ENCODE measurements at places on chromosomes 6 and 20. TPM values are rescaled to one million over a fixed set of nuclear protein-coding genes. Genes with fewer than 3 reads are reported as not detected.

DNA sequence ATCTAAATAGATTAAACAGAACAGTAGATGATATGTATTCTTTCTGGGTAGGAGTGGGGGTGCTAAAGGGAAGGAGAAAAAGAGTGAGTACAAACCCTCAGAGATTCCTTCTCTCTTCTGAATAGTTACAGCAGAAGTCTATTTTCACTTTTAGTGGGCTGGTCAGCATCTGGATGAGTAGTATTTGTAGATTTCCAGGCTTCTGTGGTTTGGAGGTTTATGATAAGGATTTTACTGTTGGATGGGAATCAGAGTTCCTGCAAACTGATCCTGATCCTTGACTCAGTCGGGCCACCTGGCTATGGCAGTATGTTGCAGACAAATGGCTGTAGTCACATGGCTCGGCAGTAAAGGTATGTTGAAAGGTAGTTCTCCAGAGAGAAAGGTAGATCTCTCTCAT is 84.3 kb upstream of the IFNGR1 start:
- no peaks in the 10 kb centered on the region for H3K36me3 ChIP-seq
- H3K27me3 ChIP-seq: no peaks in the 10 kb centered on the region
- DNase-seq: no peak
- H3K27ac ChIP-seq: no peak overlapping the region
- no peaks in the 10 kb centered on the region for H3K4me1 ChIP-seq

GRCh38 chr6:134702279-134702678 is 247.6 kb downstream of the ALDH8A1 start:
- DNase-seq: no peak
- no peak overlapping the region for H3K27ac ChIP-seq
- H3K27me3 ChIP-seq: no peaks in the 10 kb centered on the region
- H3K36me3 ChIP-seq: no peaks in the 10 kb centered on the region
- peaks cover 13% of the 10 kb centered on the region for H3K4me1 ChIP-seq

- no peaks in the 10 kb centered on the region for H3K27me3 ChIP-seq
- H3K36me3 ChIP-seq: no peaks in the 10 kb centered on the region
- no peak overlapping the region for H3K27ac ChIP-seq
- H3K4me1 ChIP-seq: no peaks in the 10 kb centered on the region
- DNase-seq: no peak
Observed at GRCh38 chr6:87745966-87746721, 44.1 kb upstream of the AKIRIN2 start.

GRCh38 chr6:161257793-161258457 is 15.9 kb downstream of the AGPAT4 start:
- no peak for DNase-seq
- H3K4me1 ChIP-seq: no peaks in the 10 kb centered on the region
- no peak overlapping the region for H3K27ac ChIP-seq
- no peak overlapping the region for H3K4me3 ChIP-seq
- no peaks in the 10 kb centered on the region for H3K27me3 ChIP-seq
- no peaks in the 10 kb centered on the region for H3K36me3 ChIP-seq

DNA sequence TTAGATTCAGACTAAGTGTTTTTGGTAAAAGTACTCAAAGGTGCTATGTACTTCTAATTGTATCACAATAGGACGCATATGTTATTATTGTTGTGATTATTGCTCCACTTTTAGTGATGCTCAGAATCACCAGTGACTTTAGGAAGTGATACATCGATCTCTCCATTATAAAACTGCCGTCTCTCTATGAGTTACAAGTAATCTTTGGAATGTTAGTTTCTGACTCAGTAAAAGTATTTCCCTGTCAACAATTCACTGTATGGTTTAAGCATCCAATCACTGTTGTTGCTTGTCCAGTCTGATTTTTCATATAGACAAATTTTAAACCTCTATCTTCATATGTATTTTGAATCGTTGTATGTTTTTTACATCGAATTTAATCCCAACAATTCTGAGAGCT is 9.4 kb downstream of the DCBLD1 start:
- no peaks in the 10 kb centered on the region for H3K27me3 ChIP-seq
- DNase-seq: no peak
- H3K36me3 ChIP-seq: no peaks in the 10 kb centered on the region

- no peak for DNase-seq
- no peaks in the 10 kb centered on the region for H3K36me3 ChIP-seq
- no peak overlapping the region for H3K4me3 ChIP-seq
- H3K27me3 ChIP-seq: no peaks in the 10 kb centered on the region
Observed at GRCh38 chr20:22619806-22620205, 35.4 kb upstream of the FOXA2 start.

DNA sequence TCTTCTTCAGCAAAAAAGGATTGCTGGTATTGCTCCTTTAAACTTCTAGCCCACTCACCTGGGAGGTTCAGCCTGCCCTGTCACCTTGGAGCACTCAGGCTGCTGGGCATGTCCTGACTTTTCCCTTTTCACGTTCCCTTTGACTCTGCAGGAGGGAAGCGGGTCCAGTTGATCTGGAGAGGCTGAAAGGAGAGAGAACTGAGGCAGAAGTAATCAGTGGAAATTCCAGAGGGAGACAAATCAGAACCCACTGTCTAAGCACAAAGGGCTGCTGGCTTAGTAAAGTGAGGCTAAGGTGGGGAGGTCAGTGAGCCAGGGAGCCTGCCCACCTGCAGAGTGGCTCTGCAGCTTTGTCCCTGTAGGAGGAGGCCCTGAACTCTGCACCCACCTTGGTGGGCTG is 9.7 kb upstream of the SYNDIG1 start:
- H3K36me3 ChIP-seq: no peaks in the 10 kb centered on the region
- H3K27ac ChIP-seq: no peak overlapping the region
- H3K27me3 ChIP-seq: no peaks in the 10 kb centered on the region
- DNase-seq: no peak

- no peaks in the 10 kb centered on the region for H3K36me3 ChIP-seq
- no peak for DNase-seq
- H3K27ac ChIP-seq: no peak overlapping the region
- peaks cover 5% of the 10 kb centered on the region for H3K4me1 ChIP-seq
- no peak overlapping the region for H3K4me3 ChIP-seq
- H3K27me3 ChIP-seq: no peaks in the 10 kb centered on the region
Observed at GRCh38 chr6:1540864-1541521, 68.7 kb upstream of the FOXC1 start.

DNA sequence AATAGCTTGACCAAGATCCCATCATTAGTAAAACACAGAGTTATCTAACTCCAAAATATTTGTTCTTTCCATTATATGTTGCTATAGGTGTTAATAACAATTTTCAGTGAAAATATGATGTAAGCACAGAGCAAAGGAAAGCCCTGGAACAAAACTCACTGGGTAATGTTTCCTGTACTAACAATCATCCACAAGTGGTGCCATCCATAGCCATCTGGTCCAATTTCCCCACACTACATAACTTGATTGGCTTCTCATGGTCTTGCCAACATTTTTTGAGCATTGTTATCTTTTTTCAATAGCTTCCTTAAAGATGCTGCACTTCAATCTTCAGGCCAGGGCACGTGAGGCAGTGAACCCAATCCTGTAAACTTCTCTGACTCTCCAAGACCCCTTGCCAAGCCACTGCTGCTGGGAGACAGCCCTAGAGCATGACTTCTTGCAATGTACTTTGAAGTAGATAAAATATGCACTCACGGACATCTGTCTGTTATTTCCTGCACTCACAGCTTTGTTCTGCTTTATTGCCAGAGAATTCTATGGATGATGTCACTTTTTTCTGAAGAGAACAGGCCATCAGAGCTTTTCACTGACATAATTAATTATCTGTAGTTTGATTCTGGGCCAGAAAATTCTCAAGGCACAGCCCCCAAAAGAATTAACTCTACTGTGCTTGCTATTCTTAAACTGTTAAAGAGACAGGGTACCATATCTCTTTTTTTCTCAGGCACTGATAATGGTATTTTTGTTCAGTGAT is 97.5 kb upstream of the TMEM30A start:
- H3K4me1 ChIP-seq: no peaks in the 10 kb centered on the region
- no peaks in the 10 kb centered on the region for H3K36me3 ChIP-seq
- H3K27me3 ChIP-seq: no peaks in the 10 kb centered on the region
- DNase-seq: no peak

GRCh38 chr6:139753198-139753861 is 378.9 kb upstream of the CITED2 start:
- H3K36me3 ChIP-seq: no peaks in the 10 kb centered on the region
- H3K4me3 ChIP-seq: no peak overlapping the region
- H3K27ac ChIP-seq: no peak overlapping the region
- no peaks in the 10 kb centered on the region for H3K27me3 ChIP-seq
- H3K4me1 ChIP-seq: peaks cover 22% of the 10 kb centered on the region

- H3K27me3 ChIP-seq: no peaks in the 10 kb centered on the region
- DNase-seq: no peak
- H3K36me3 ChIP-seq: no peaks in the 10 kb centered on the region
- H3K27ac ChIP-seq: no peak overlapping the region
Observed at GRCh38 chr6:167529444-167530335, 204.8 kb downstream of the TTLL2 start.

DNA sequence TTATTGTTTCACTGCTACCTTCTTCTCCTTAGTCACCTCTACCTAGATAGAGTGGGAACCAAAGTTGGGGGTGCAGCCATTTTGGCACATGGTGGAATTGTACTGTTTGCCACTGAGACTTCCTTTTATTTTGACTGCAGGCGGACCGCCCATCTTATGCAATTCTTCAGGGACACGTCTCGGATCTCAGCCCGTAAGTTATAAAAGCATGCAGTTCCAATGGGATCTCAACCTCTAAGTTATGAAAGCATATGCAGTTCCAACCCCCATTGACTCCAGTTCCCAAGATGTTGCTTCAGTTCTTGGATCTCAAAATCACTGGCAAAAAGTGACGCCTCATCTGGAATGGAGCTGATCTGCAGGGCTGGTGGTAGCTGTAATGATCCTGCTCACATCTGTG is 41.2 kb upstream of the CDH4 start:
- no peak overlapping the region for H3K27ac ChIP-seq
- DNase-seq: no peak
- no peaks in the 10 kb centered on the region for H3K27me3 ChIP-seq
- H3K4me1 ChIP-seq: no peaks in the 10 kb centered on the region
- H3K36me3 ChIP-seq: no peaks in the 10 kb centered on the region
- no peak overlapping the region for H3K4me3 ChIP-seq

DNA sequence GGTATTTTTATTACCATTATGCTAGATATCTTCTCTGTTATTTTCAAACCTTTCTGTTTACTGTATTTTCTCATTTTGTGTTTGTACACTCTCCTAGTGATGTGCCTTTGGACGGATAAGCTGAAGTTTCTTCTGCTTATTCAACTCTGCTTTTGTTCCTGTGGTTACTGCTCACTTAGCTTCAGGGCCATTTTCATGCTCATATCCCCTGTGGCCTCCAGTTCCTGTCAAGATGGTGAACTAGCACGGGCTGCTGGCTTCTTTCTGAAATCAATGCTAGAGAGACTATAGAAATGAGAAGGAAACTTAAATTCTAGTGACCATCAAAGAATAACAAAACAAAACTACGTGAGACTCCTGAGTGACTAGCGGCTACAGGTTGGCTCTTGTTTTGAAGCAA is 6.8 kb upstream of the CST8 start:
- H3K27me3 ChIP-seq: no peaks in the 10 kb centered on the region
- H3K36me3 ChIP-seq: no peaks in the 10 kb centered on the region
- no peak for DNase-seq

DNA sequence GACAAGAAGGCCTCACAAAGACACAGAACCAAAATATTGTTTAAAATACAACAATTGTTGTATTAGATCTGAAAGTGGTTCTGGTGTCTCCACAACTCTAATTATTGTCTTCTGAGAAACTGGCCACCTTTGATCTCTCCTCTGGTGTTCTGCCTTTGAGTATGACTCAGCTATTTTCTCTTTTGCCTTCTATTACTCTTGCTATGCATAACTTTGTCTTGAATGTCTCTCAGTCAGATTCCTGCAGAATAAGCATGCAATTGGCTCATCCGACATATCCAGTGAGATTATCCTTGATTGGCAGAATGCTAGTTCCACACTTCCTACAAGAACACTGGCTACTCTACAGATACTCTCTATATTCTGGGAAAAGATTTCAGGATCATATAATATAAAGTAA is 14.3 kb upstream of the EPM2A start:
- H3K27ac ChIP-seq: no peak overlapping the region
- no peaks in the 10 kb centered on the region for H3K36me3 ChIP-seq
- H3K4me3 ChIP-seq: no peak overlapping the region
- H3K27me3 ChIP-seq: no peaks in the 10 kb centered on the region

DNA sequence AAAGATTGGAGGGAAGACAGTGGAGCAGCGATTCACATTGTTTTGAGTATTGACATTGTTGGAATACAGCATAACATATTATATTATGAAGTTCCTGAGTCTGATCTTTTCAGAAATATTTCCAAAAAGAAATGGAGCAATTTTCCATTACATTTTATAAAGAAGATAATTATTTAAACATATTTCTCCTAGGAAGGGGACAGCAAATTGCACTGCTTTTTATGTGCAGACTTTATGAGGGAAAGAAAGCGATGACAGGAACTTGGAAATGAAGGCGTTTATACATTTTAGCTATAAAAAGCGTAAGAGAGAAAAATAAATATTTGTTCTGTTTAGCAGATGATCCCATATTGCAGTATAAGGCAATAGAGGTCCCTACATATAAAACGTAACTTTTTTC is 117.0 kb upstream of the EDN1 start:
- DNase-seq: no peak
- no peaks in the 10 kb centered on the region for H3K27me3 ChIP-seq
- no peak overlapping the region for H3K4me3 ChIP-seq
- no peak overlapping the region for H3K27ac ChIP-seq

GRCh38 chr20:4810426-4811019 is 88.8 kb downstream of the PRND start:
- DNase-seq: no peak
- no peak overlapping the region for H3K4me3 ChIP-seq
- H3K36me3 ChIP-seq: no peaks in the 10 kb centered on the region
- peaks cover 5% of the 10 kb centered on the region for H3K4me1 ChIP-seq
- no peak overlapping the region for H3K27ac ChIP-seq
- H3K27me3 ChIP-seq: no peaks in the 10 kb centered on the region

DNA sequence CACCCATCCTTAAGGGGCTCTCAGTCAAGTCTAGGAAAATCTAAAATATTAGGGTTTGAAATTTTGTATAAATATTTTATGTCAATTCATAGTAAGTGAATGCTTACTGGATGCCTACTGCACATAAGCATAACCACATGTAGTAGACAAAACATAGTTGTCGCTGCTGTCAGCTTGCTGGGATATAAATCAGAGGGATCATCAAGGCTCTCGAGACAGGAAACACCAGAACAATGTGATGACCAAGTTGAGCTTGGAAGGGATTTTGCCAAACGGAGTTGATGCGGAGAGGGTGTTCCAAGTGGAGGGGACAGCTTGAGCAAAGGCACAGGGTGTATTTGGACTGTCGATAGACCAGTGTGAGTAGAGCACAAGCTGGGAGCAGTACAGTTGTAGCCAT is 105.8 kb upstream of the SUPT3H start:
- no peak overlapping the region for H3K27ac ChIP-seq
- no peaks in the 10 kb centered on the region for H3K4me1 ChIP-seq
- no peak overlapping the region for H3K4me3 ChIP-seq
- H3K27me3 ChIP-seq: no peaks in the 10 kb centered on the region

GRCh38 chr6:159282421-159282820 is 113.2 kb downstream of the FNDC1 start:
- no peaks in the 10 kb centered on the region for H3K27me3 ChIP-seq
- no peak overlapping the region for H3K27ac ChIP-seq
- H3K36me3 ChIP-seq: no peaks in the 10 kb centered on the region

PDYN gene
- total RNA-seq: not detected

AVP gene
- total RNA-seq: not detected

ADGRB3 gene
- 1.3 TPM for total RNA-seq

ERVFRD-1 gene
- not detected for total RNA-seq

KCNQ5 gene
- total RNA-seq: 1.0 TPM

FAM209B gene
- not detected for total RNA-seq

CAGE1 gene
- not detected for total RNA-seq

TULP1 gene
- not detected for total RNA-seq

HBS1L gene
- total RNA-seq: 21.3 TPM

DYNLT2 gene
- total RNA-seq: 1.3 TPM

ZNF391 gene
- 0.33 TPM for total RNA-seq

HNF4A gene
- total RNA-seq: 28.3 TPM

IL17A gene
- not detected for total RNA-seq

PAK5 gene
- total RNA-seq: 0.33 TPM

PRR3 gene
- total RNA-seq: 6.9 TPM

Measured in body of pancreas (tissue), 4 donors.